Colonic mucosa (tissue), 4 donors: ENCODE measurements at places on chromosomes 7 and 10. TPM values are rescaled to one million over a fixed set of nuclear protein-coding genes. Genes with fewer than 3 reads are reported as not detected.
A peak's percentile ranks its signal among the peaks of the same experiment; 100 is the strongest.

- no peak overlapping the region for H3K27ac ChIP-seq
- no peaks in the 10 kb centered on the region for H3K4me1 ChIP-seq
- no peaks in the 10 kb centered on the region for H3K27me3 ChIP-seq
- no peaks in the 10 kb centered on the region for H3K36me3 ChIP-seq
- H3K4me3 ChIP-seq: no peak overlapping the region
These were observed 96.2 kb downstream of the VOPP1 start for GRCh38 chr7:55475855-55476803.

DNA sequence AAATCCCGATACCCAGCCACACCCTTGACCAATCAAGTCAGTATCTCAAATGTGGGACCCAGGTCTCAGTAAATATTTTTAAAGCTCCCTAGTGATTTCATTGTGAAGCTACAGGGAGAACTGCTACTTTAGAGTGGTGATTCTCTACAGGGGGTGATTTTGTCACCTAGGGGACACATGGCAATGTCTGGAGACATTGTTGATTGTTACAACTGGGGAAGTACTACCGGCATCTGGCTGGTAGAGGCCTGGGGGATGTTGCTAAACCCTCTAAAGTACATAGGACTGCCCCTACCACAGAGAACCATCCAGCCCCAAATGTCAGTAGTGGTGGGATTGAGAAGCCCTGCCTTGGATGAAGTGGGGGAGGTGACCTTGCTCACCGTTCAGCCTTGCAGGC, 152.9 kb downstream of the RPS24 start:
- H3K4me3 ChIP-seq: no peak overlapping the region
- no peaks in the 10 kb centered on the region for H3K4me1 ChIP-seq
- H3K27me3 ChIP-seq: no peaks in the 10 kb centered on the region
- DNase-seq: no peak
- no peaks in the 10 kb centered on the region for H3K36me3 ChIP-seq

DNA sequence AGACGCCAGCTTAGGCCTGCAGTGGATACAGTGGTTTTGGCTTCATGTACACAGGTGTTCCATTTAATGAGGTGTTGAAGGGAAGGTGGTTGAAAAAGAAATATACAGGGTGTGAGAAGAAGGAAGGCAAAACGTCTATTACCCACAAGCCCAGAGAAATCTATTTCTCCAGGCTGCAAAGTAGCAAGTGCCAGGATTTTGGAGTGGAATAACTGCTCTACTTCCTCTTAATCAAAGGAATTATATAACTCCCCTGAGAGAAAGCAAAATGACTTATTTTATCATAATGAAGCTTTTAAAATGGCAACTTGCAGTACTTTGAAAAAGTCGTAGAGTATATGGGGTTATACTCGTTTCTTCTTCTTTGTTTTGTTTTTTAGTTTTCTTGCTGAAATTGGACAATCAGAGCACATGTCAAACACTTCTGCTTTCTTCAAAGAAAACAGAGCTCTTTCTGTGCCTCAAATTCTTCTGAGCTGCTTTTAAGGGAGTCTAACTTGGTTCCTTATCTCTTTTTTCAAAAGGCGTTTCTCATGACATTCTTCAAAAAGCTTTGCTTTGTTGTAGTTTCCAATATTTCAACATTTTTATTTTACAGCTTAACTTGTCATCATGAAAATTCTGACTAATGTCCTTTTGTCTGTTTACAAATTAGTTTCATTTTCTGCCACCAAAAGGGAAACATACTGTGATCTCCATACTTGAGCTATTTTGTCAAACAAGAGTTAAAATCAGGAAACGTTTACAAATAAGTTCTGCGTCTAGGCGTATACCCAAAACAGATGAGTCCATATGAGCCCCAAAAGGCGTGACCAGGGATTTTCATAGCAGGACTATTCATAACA, 289.7 kb downstream of the FRMD4A start:
- H3K27ac ChIP-seq: no peak overlapping the region
- H3K4me1 ChIP-seq: no peaks in the 10 kb centered on the region
- H3K4me3 ChIP-seq: no peak overlapping the region
- DNase-seq: no peak
- H3K27me3 ChIP-seq: no peaks in the 10 kb centered on the region

- H3K36me3 ChIP-seq: no peaks in the 10 kb centered on the region
- no peak overlapping the region for H3K27ac ChIP-seq
- no peak overlapping the region for H3K4me3 ChIP-seq
These were observed 330.1 kb upstream of the LRGUK start for GRCh38 chr7:133796782-133797745.

- no peaks in the 10 kb centered on the region for H3K27me3 ChIP-seq
- H3K36me3 ChIP-seq: no peaks in the 10 kb centered on the region
- H3K4me1 ChIP-seq: no peaks in the 10 kb centered on the region
- no peak overlapping the region for H3K4me3 ChIP-seq
- no peak overlapping the region for H3K27ac ChIP-seq
- no peak for DNase-seq
These were observed 316.6 kb downstream of the PLXDC2 start for GRCh38 chr10:20132816-20133215.

DNA sequence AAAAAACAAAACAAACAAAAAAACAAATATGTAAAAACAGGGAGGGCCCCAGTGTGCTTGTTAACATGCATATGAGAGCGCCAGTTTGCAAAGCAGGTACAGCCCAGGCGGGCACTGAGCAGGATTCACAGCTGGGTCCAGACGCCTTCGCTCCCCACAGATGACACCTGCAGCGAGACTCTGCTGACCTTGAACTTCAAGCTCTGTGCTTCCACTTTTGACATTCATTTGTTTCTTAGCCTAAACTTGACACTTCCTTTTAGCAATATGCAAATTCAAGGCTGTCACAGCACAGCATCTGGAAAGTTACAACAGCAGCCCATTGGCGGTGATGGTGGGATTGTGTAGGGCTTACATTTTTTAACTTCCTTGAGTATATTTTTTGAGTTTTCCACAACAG, 88.8 kb upstream of the TNS3 start:
- no peaks in the 10 kb centered on the region for H3K4me1 ChIP-seq
- no peak overlapping the region for H3K27ac ChIP-seq
- no peak overlapping the region for H3K4me3 ChIP-seq
- no peak for DNase-seq
- H3K36me3 ChIP-seq: no peaks in the 10 kb centered on the region
- H3K27me3 ChIP-seq: no peaks in the 10 kb centered on the region

DNA sequence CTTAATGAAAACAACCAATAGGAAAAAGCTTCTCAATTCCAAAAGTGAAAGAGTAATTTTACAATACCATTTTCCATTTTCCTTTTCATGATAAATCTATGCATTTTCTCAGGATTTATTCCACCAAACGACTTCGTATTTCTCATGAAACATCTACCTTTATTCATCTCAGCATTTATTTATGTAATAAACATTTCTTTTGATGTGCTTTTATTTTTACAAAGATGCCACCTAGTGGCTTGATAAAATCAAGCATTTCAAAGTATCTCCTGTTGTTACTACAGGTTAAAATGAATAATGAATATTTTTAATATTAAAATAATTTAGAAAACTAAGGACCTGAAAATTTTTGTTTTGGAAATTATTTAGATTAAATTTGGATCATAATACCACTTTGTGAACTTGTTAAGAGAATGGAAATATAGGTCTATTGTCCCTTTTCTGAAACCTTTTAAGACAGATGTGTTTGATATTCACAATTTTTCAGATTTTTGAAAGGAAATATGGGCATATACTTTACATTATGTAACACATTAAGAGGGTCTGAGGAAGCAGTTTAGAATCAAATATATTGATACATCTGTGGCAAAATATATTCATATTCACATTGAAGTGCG, 2.7 kb upstream of the IQUB start:
- no peak for DNase-seq
- no peaks in the 10 kb centered on the region for H3K4me1 ChIP-seq
- H3K4me3 ChIP-seq: no peak overlapping the region
- H3K27ac ChIP-seq: no peak overlapping the region
- H3K36me3 ChIP-seq: no peaks in the 10 kb centered on the region
- H3K27me3 ChIP-seq: no peaks in the 10 kb centered on the region

DNA sequence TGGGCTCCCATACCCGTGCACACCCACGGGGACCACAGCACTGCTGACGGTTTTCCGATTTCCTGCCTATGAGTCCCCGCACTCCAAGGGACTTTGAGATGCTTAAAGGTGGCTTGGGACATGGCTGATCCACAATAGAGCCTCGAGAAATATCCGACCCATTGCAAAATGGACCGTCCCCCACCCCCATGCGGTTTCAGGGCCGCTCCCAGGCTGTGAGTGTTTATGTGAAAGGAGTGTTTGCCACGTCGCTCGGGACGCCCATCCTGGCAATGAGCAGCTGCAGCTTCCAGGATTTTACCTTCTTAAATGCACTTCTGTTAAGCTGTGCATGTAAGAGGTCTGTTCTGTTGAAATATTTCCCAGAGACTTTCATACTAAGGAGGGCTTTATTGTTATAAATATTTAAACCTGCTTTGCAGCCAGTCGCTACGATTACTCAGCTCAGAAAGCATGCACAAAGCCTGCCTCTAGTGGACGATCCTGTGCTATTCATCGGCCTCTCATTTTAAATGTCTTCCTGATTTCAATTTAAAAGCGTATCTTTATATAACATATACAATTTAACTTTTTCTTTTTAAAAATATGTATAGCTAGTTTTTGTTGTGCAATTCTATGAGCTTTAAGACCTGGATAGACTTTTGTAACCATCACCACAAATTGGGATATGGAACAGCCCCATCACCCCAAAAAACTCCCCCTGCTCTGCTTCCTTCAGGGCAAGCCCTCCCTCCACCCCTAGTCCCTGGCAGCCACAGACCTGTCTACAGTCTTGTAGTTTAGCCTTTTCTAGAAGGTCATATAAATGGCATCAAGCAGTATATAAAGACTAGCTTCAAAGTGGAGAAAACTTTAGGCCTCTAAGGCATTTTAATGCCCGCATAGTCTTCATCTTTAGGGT, 418.3 kb downstream of the PAXIP1 start:
- no peaks in the 10 kb centered on the region for H3K4me1 ChIP-seq
- no peak overlapping the region for H3K27ac ChIP-seq
- no peaks in the 10 kb centered on the region for H3K27me3 ChIP-seq

GRCh38 chr7:30796105-30796869, 25.1 kb downstream of the MINDY4 start:
- no peaks in the 10 kb centered on the region for H3K36me3 ChIP-seq
- no peaks in the 10 kb centered on the region for H3K27me3 ChIP-seq
- no peak for DNase-seq

DNA sequence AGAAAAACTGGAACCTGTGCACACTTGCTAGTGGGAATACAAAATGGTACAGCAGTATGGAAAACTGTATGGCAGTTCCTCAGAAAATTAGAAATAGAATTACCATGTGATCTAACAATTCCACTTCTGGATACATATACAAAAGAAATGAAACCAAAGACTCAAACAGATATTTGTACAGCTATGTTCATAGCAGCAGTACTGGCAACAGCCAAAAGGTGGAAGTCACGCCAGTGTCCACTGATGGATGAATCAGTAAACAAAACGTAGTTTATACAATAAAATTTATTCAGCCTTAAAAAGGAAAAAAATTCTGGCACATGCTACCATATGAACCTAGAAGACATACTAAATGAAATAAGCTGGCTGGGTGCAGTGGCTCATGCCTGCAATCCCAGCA, 23.0 kb downstream of the IDE start:
- H3K4me1 ChIP-seq: no peaks in the 10 kb centered on the region
- DNase-seq: no peak
- no peak overlapping the region for H3K27ac ChIP-seq

- no peaks in the 10 kb centered on the region for H3K27me3 ChIP-seq
- no peaks in the 10 kb centered on the region for H3K4me1 ChIP-seq
- no peak overlapping the region for H3K27ac ChIP-seq
- peak; percentile 40 for DNase-seq
- H3K4me3 ChIP-seq: no peak overlapping the region
- H3K36me3 ChIP-seq: no peaks in the 10 kb centered on the region
These were observed 447.8 kb upstream of the C7orf33 start for GRCh38 chr7:148142660-148143248.

DNA sequence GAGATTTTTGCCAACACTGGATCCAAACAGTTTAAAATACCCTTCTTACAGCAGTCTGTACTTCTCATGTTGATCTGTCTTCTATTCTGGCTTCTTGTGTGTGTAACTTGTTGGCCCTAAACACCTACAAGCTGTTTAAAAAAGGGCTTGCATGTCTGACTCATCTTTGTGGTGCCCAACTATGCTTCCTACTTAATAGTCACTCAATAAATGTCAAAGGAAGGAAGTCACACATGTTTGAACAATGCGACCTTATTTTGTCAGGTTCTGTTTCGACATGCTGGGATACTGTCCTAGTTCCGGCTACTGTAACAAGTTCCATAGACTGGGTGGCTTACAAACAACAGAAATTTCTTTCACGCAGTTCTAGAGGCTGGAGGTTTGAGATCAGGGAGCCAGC, 9.4 kb upstream of the GRK5 start:
- no peak overlapping the region for H3K27ac ChIP-seq
- no peaks in the 10 kb centered on the region for H3K36me3 ChIP-seq
- H3K27me3 ChIP-seq: no peaks in the 10 kb centered on the region
- no peak overlapping the region for H3K4me3 ChIP-seq

- no peak for DNase-seq
- H3K27me3 ChIP-seq: no peaks in the 10 kb centered on the region
- no peak overlapping the region for H3K4me3 ChIP-seq
- no peaks in the 10 kb centered on the region for H3K4me1 ChIP-seq
These were observed 628.0 kb downstream of the CALN1 start for GRCh38 chr7:71784180-71784579.

LAMB4 gene
- not detected for total RNA-seq

- H3K4me1 ChIP-seq: no peaks in the 10 kb centered on the region
- no peak overlapping the region for H3K27ac ChIP-seq
- DNase-seq: no peak
- H3K27me3 ChIP-seq: no peaks in the 10 kb centered on the region
- no peak overlapping the region for H3K4me3 ChIP-seq
These were observed 50.6 kb upstream of the SMNDC1 start for GRCh38 chr10:110355141-110355831.

DNA sequence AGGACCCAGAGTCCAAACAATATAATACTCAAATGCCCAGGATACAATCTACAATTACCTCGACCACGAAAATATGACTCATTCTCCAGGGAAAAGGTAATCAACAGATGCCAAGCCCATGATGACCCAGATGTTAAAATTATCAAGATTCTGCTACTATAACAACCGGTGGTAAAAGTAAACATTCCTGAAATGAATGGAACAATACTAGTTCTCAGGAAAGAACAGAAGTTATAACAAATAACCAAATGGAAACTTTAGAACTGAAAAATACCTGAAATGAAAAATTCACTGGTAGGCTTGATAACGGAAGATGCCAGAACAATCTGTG, 34.1 kb upstream of the GUSB start:
- no peak overlapping the region for H3K27ac ChIP-seq
- no peaks in the 10 kb centered on the region for H3K4me1 ChIP-seq
- no peak overlapping the region for H3K4me3 ChIP-seq
- H3K36me3 ChIP-seq: no peaks in the 10 kb centered on the region
- no peak for DNase-seq

GRCh38 chr10:118272149-118272721, 69.9 kb downstream of the FAM204A start:
- no peaks in the 10 kb centered on the region for H3K4me1 ChIP-seq
- H3K27me3 ChIP-seq: no peaks in the 10 kb centered on the region
- DNase-seq: peak; percentile 27
- no peaks in the 10 kb centered on the region for H3K36me3 ChIP-seq
- peak overlapping the region; percentile 2 for H3K27ac ChIP-seq

GRCh38 chr10:52801947-52802346, 29.4 kb upstream of the MBL2 start:
- H3K4me1 ChIP-seq: no peaks in the 10 kb centered on the region
- no peaks in the 10 kb centered on the region for H3K27me3 ChIP-seq
- H3K36me3 ChIP-seq: no peaks in the 10 kb centered on the region

GRCh38 chr7:121084748-121085336, 96.3 kb downstream of the CPED1 start:
- no peaks in the 10 kb centered on the region for H3K4me1 ChIP-seq
- no peaks in the 10 kb centered on the region for H3K27me3 ChIP-seq
- no peaks in the 10 kb centered on the region for H3K36me3 ChIP-seq
- no peak overlapping the region for H3K4me3 ChIP-seq
- no peak for DNase-seq
